ENCODE measurements at places on chromosomes 5 and 9.

GRCh38 chr5:24161559-24161958 lies 483.2 kb downstream of the CDH10 start:
- DNase-seq, result no peak

- DNase-seq, result no peak
Measured at GRCh38 chr5:149700347-149700746, 29.8 kb upstream of the PPARGC1B start.

GRCh38 chr9:15641291-15641690 lies 88.4 kb downstream of the CCDC171 start:
- DNase-seq, result no peak

DNA sequence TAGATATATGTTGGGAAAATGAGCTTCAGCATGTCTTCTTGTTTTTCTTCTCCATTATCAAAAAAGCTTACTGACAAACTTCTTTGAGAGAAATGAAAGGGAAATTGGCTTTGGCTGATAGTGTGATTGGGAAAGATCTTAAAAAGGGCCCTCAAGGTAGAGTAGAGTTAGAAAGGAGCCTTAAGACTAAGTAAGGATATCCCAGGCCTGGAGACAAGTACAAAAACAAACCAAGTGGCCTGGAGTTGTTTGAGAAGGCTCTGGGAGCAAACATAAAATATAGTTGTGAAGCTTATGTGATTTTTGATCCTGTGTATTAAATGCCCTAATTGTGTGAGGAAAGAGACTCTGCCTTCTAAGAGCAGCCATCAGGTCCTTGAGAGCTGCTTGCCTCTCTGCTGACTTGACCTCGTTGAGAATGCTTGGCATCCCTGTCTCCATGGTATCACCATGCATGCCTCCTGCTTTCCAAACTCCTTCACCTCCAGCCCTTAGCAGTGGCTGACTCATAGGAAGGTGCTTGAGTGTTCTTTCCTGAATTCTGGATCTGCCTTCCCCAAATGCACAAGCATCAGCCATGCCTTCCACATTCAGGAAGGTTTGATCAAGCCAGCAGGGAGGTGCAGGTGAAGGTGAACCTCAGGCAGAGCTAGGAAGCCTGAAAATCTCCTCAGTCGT lies 78.9 kb downstream of the SMARCA2 start:
- DNase-seq, result no peak

- DNase-seq, result peak; percentile 86
Measured at GRCh38 chr9:133990366-133991213, 1.5 kb downstream of the VAV2 start.

DNA sequence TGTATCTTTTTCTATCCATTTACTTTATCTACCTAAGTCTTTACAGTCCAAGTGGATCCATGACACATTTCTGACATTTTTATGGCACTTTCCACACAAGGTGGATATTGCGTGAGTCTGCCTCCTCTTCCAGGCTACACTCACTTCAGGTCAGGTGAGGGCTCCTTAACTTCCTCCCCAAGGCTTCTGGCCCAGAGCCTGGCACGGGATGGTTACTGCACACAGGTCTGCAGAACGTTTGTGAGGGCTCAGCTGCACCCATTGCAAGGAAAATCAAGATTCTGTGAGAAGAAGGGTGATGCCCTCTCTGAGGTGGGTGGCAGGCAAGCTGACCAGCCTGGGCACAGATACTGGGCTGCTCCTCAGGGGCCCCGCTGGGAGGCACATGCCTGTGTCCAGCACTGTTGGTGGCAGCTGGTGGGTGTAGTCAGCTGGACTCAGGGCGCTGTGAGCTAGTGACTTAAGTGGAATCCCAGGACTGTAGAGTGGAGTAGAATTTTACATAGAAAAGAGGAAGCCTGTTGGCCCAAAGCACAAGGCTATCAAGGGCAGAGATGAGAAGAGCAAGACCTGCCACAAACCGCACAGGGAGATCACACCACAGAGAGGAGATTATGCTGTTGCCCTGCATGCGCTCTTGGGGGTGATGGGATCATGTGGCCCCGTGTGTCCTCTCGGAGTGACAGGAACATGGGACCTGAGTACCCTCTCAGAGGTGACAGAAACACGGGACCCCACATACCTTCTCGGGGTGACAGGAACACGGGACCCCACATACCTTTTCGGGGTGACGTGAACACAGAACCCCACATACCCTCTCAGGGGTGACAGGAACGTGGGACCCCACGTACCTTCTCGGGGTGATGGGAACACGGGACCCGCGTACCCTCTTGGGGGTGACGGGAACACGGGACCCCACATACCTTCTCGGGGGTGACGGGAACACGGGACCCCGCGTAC lies 21.3 kb downstream of the AHRR start:
- no peak for DNase-seq

DNA sequence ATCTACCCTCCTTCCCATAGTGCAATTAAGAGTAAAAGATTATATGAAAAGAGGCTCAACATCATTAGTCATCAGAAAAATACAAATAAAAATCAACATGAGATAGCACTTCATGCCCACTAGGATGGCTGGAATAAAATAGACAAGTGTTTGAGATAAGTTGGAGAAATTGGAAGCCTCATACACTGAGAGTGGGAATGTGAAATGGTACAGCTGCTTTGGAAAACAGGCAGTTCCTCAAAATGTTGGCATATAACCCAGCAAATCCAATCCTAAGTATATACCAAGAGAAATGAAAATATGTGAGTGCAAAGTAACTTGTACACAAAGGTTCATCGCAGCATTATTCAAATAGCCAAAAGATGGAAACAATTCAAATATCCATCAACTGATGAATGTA lies 9.8 kb downstream of the SPATA31D3 start:
- DNase-seq, result no peak

DNA sequence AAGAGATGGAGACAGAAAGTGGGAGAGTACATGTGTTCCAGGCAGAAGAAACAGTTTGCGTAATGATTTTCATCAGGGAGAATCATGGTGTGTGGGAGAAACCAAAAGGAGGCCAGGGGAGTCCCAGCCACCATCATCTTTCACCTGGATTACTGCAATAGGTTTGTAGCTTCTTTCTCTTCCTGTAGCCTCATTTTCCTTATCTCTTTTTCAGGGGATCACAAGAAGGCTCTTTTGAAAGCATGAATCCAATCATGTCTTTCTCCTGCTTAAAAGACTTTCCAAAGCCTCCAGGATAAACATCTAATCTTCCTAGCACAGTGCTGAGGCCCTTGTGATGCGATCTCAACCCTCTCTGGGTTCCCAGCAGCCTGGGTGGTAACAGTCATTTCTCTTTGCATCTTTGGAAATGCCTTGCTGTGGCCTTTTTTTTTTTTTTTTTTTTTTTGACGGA lies 10.3 kb upstream of the GPBP1 start:
- DNase-seq, result no peak
